Head of caudate nucleus (tissue), 42 donors: ENCODE measurements at places on chromosomes 4 and X.

DNA sequence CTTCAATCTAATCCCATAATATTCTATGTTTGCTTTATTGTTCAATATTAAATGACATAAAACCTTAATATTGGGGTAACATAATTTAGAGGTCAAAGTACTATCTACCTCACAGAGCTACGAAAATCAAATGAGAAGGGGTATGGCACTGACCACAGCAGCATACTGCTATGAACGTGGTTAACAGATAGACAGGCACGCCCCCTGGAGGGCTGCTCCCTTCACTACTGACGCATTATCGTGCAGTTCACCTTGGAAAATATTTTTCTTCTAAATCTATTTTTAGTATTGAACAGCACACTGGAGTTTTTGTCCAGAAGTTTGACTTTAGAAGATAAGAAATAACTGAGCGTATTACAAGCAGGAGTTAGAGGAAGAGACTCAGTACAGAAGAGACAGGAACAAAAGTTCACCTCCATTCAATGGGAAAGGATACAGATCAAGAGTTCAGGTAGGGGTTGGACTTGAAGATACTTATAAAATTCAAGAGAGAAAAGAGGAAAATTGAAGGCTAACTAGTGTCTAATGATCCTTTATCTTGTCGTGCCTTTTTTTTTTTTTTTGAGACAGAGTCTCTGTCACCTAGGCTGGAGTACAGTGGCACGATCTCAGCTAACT is 22.7 kb downstream of the MAP9 start:
- peak; percentile 55 for DNase-seq

- DNase-seq = no peak
Observed at GRCh38 chr4:38724475-38724808, 58.3 kb downstream of the TLR10 start.

- no peak for DNase-seq
Observed at GRCh38 chrX:821327-822107, 190.9 kb downstream of the SHOX start.

GRCh38 chr4:85940151-85940550 is 419.7 kb downstream of the MAPK10 start:
- no peak for DNase-seq

DNA sequence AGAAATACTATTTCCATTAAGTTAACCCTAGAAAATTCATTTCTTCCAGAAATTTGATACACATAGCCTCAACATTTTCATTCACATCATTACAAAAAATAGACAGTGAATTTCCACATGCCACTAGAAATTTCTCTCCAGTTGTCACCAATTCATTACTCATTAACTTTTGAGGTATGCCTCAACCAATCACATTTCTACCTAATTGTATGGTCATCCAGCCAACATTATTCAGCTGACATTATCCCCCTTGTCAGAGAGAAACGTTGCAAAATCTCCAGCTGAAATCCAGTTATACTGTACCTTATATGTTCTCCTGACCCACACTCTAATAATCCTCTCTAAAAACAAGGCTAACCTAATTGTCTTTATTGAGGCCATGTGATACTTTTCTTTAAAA is 24.8 kb downstream of the FRYL start:
- DNase-seq = no peak

DNA sequence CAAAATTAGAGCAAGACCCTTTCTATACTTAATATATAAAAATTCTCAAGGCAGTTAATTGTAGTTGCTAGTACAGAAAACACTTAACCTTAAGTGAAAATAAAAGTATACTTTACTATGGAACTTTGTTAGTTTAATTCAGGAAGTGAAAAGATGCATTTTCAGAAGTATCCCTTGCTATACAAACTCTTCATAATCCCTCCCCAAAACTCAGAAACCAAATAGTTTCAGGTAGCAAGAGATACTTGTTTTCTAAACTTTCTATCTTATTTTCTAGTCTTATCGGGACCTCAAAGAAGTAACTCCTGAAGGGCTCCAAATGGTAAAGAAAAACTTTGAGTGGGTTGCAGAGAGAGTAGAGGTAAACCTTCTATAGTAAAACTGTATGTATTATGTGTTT is 14.3 kb downstream of the PAICS start:
- no peak for DNase-seq

DNA sequence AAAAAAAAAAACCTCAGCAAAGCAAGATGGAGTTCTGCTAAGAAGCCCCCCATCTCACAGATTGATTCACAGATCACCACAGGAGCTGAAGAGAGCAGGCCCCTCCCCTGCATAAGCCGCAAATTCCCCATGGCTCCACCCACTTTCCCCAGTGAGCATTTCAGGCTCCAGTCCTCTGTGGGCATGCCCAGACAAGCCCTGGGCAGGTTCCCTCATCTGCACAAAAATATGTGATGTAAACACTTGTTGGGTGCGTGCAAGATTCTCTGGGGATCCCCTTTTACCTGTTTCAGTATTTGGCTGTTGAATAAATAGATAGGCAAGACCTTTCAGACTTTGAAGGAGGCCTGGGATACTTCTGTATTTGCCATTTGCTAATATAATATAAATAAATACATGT is 514.3 kb downstream of the PCDH7 start:
- DNase-seq = no peak

- no peak for DNase-seq
Observed at GRCh38 chr4:139515531-139515958, 40.5 kb downstream of the SETD7 start.
